ENCODE measurements at places on chromosomes 12 and 14.
A peak's percentile ranks its signal among the peaks of the same experiment; 100 is the strongest.

GRCh38 chr12:33832900-33833299 is 189.4 kb upstream of the ALG10 start:
- H3K4me1 ChIP-seq: no peaks in the 10 kb centered on the region
- no peaks in the 10 kb centered on the region for H3K27me3 ChIP-seq
- no peaks in the 10 kb centered on the region for H3K36me3 ChIP-seq
- no peak for DNase-seq
- no peak overlapping the region for H3K27ac ChIP-seq

DNA sequence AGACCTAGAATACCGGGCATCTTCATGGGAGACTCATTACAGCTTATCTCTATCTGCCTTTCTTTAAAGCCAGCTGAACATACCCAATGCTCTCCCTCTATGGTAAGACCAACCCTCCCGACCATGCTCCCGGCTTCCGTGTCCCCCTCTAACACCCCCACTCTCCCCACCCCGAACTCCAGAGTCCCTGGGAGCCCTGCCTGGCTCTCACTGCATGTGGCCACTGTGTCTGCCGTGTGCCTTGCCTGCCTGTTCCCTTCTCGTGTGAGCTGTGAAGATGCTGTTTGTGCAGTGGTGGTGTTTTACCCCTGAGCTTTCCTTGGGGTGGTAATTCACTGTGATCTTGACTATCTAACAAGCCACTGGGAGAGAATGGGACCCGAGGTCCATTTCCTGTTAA is 146.4 kb upstream of the FKBP4 start:
- no peaks in the 10 kb centered on the region for H3K27me3 ChIP-seq
- H3K4me1 ChIP-seq: no peaks in the 10 kb centered on the region
- no peak for DNase-seq
- no peak overlapping the region for H3K4me3 ChIP-seq
- H3K27ac ChIP-seq: no peak overlapping the region

DNA sequence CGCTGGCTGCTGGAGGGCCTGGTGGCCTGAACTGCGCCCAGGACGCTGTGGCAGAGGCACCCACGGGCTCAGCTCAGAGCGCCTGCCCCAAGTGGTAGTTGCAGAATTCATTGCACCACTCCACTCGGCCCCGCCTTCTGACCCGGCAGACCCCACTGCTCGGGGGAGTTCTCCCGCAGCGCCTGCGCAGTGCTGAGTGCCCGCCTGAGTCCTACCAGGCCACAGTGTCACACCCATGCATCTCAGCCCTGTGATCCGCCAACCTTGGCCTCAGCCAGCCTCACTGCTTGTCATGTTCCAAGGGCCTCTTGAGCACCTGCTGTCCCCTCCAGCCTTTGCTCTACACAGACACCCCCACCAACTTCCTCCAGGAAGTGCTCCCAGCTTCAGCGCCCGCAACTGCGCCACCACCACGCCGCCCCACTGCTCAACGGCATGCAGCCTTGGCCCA is 12.2 kb downstream of the DEGS2 start:
- no peak overlapping the region for H3K27ac ChIP-seq
- H3K4me1 ChIP-seq: peaks cover 35% of the 10 kb centered on the region
- no peaks in the 10 kb centered on the region for H3K27me3 ChIP-seq
- no peak for DNase-seq
- no peaks in the 10 kb centered on the region for H3K36me3 ChIP-seq

DNA sequence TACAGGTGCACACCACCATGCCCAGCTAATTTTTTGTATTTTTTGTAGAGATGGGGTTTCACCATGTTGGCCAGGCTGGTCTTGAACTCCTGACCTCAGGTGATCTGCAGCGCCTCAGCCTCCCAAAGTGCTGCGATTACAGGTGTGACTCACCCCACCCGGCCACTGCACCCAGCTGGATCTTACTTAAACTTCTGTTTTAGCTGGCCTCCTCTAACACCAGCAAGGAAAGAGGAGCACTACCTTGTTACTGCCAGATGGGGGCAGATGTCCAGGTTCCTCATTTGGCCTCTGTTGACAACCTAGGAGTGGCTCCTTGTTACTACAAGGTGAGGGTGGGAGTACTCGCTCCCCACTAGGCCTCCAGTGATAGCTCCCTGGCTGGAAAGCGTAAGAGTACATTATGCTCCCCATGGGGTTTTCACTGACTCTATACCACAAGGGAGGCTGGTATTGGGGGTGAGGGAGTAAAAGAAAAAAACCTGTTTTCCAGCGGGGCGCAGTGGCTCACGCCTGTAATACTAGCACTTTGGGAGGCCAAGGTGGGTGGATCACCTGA is 13.2 kb upstream of the ARF6 start:
- H3K27ac ChIP-seq: no peak overlapping the region
- H3K4me1 ChIP-seq: peaks cover 13% of the 10 kb centered on the region
- DNase-seq: no peak
- no peaks in the 10 kb centered on the region for H3K36me3 ChIP-seq
- no peaks in the 10 kb centered on the region for H3K27me3 ChIP-seq

GRCh38 chr12:65648461-65648860 is 175.8 kb upstream of the HMGA2 start:
- H3K27ac ChIP-seq: no peak overlapping the region
- DNase-seq: no peak
- no peak overlapping the region for H3K4me3 ChIP-seq
- no peaks in the 10 kb centered on the region for H3K4me1 ChIP-seq
- H3K27me3 ChIP-seq: no peaks in the 10 kb centered on the region

DNA sequence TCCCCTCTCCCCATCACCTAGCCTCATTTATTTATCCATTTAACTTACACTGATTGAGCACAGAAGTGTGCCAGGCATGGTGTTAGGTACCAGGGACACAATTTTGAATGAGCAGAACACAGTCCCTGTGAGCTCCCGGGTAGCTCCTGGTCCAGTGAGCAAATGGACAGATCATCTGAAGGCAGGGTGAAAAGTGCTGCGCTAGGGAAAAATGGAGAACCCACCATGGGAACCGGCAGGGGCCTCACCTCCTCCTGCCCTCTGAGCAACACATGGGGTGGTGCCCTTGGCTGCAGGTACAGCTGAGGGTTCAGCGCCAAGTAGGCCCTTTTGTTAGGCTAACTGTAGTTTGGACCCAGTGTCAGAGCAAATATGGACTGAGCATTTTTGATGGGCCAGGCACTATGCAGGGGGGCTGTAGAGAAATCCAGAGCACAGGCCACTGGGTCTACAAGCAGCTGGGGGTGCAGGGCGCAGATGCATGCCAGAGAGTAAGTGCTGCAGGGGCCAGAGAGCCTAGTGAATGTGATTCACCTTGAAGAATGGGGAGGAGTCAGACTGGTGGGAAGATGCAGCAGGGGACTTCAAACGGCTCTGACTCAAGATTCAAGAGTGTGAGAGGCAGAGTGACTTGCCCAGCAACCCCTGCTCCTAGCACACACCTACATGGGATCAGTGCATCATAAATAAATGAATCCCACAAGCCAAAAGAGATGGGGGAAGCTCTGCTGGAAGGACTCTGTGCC is 28.2 kb downstream of the LTBP2 start:
- H3K4me1 ChIP-seq: peaks cover 58% of the 10 kb centered on the region
- H3K27ac ChIP-seq: peak overlapping the region; percentile 47
- no peaks in the 10 kb centered on the region for H3K36me3 ChIP-seq
- no peak for DNase-seq
- H3K4me3 ChIP-seq: no peak overlapping the region

DNA sequence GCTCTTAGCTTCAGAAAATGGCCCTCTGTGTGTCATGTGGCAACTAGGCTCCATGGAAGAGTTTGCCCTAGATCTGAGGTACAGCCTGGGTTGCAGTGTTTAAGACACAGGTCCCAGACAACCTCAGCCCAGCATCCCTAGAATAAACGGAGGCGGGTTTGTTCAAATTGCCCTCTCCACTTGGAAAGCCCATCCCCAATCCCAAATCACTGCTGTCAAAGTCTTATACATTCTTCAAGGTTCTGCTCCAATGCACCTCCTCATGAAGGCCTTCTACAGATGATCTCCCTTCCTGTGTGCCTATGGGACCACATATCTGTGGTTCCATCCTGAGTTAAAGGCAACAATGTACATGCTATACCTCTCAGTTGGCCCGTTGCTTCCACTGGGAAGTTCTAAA is 289.8 kb downstream of the DPF3 start:
- no peak overlapping the region for H3K27ac ChIP-seq
- no peaks in the 10 kb centered on the region for H3K36me3 ChIP-seq
- no peaks in the 10 kb centered on the region for H3K27me3 ChIP-seq
- H3K4me3 ChIP-seq: no peak overlapping the region
- DNase-seq: peak; percentile 43

GRCh38 chr14:72544615-72545387 is 349.1 kb downstream of the DPF3 start:
- H3K4me3 ChIP-seq: no peak overlapping the region
- DNase-seq: no peak
- H3K27ac ChIP-seq: no peak overlapping the region
- H3K36me3 ChIP-seq: no peaks in the 10 kb centered on the region
- peaks cover 6% of the 10 kb centered on the region for H3K4me1 ChIP-seq
- no peaks in the 10 kb centered on the region for H3K27me3 ChIP-seq

- H3K36me3 ChIP-seq: no peaks in the 10 kb centered on the region
- H3K4me1 ChIP-seq: peaks cover 36% of the 10 kb centered on the region
- no peaks in the 10 kb centered on the region for H3K27me3 ChIP-seq
- no peak overlapping the region for H3K4me3 ChIP-seq
Observed at GRCh38 chr12:24554612-24555295, 394.1 kb downstream of the BCAT1 start.

DNA sequence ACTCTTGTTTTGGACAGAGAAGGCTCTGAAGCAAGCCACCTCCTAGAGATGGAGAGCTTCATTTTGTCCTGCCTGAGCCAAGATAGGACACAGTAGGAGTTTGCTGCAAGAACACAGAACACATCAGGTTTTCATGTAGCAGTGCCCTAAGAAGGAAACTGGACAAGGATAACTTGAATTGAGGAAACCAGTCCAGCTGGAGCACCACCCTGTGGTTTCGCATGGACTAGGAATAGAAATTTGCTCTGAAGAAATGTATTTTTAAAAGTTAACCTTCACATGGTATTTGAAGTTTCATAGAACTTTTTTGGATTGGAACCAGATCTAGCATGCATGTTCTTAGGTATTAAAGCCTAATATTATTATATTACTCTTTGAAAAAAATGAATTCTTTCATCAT is 68.8 kb downstream of the RERG start:
- H3K27me3 ChIP-seq: no peaks in the 10 kb centered on the region
- peaks cover 47% of the 10 kb centered on the region for H3K4me1 ChIP-seq
- DNase-seq: no peak
- H3K4me3 ChIP-seq: no peak overlapping the region
- H3K27ac ChIP-seq: peak overlapping the region; percentile 73

DNA sequence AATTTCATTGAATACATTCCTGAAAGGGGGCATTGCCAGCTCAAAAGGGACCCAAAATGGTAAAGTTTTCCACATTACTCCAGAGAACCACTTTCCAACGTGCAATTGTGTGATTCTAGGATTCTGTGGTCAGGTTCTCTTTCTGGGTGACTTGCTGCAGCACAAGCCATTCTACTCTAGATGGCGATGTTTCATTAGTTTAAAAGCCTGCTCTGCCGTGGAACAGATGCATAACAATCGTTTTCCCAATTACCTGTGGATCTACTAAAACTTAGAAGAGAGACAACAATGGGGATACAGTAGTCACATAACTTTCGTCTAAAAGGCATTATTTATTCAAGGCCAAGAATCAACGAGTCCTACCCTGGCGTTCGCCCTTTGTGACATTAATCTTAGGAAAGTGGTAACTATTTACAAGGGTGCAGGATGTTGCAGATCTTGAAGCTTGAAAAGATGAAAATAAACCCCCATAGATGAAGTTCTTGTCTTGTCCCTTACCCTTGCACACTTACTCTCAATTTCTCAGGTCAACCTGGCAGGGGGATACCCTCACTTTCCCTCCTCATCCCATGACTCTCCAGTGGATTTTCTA is 400.9 kb downstream of the SNAPC1 start:
- H3K27ac ChIP-seq: no peak overlapping the region
- no peak for DNase-seq
- H3K4me1 ChIP-seq: no peaks in the 10 kb centered on the region
- no peaks in the 10 kb centered on the region for H3K36me3 ChIP-seq
- H3K4me3 ChIP-seq: no peak overlapping the region
- H3K27me3 ChIP-seq: no peaks in the 10 kb centered on the region

- no peaks in the 10 kb centered on the region for H3K27me3 ChIP-seq
- no peak overlapping the region for H3K27ac ChIP-seq
Observed at GRCh38 chr12:47741340-47741703, 16.0 kb upstream of the ENDOU start.

DNA sequence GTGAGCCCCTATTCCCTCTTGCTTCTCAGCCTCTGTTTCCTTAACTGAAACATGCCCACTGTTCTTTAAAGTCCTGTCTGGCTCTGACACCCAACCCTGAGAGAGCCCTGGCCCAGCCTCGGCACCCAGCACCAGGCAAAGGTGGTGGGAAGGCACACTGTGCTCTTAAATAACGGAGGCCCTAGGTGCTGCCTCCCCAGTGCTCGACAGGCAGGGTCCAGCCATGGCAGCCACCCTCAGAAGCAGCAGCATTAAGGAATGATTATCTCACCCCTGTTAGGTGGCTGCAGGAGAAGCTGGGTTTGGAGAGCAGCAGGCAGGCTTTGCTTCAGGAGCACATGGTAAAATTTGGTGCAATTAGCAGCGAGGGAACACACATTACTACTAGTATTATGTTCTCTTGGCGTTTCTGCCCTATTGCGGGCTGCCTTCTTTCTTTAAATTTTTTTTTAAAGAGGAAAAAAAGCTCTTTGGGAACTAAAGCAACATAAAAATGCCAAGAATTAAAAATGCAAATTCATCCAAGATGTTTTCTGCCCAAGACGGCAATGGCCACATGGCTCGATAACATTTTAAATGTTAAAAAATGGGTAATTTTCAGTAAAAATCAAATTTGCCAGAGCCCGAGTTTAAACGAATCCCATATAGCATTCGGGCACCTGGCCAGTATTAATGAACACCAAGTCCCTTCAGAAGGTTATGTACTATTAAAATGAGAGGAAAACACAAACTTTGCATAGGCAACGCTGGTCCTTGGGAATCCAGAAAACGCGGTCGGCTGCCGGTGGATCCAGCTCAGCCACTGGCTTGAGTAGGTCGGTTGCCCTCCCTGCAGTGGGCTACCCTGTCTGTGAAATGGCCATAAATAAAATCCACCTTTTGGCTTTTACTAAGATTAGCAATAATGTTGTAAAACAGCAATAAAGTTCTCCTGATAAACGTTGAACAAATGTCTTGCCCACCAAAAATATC is 152.2 kb downstream of the BCL11B start:
- peaks cover 8% of the 10 kb centered on the region for H3K4me1 ChIP-seq
- no peaks in the 10 kb centered on the region for H3K27me3 ChIP-seq
- peak; percentile 42 for DNase-seq
- no peak overlapping the region for H3K27ac ChIP-seq

DNA sequence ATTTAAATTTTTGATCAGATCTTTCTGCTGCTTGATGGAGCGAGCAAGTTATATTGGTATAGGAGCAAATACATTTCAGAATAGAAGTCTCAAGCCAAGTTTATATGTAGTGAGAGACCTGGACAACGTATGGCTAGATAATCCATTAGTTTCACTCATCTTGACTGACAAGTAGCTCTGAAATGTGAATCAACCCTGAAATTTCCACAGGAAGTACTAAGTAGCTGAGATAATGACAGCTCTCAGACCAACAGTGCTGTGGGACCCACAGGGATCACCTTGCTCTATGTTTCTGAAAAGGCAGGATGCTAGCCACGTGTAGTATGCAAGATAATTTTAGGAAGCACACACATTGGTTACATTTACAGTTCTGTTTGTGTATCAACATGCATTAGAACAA is 258.6 kb upstream of the FOXN3 start:
- no peak for DNase-seq
- H3K4me3 ChIP-seq: no peak overlapping the region
- no peaks in the 10 kb centered on the region for H3K27me3 ChIP-seq
- H3K4me1 ChIP-seq: no peaks in the 10 kb centered on the region
- H3K36me3 ChIP-seq: no peaks in the 10 kb centered on the region
- no peak overlapping the region for H3K27ac ChIP-seq

Data from vagina (tissue), 2 donors.